GM19239 (cell line): ENCODE measurements at places on chromosomes 1 and 21.

GRCh38 chr1:233427907-233428306, 100.4 kb downstream of the MAP3K21 start:
- DNase-seq, result no peak

DNA sequence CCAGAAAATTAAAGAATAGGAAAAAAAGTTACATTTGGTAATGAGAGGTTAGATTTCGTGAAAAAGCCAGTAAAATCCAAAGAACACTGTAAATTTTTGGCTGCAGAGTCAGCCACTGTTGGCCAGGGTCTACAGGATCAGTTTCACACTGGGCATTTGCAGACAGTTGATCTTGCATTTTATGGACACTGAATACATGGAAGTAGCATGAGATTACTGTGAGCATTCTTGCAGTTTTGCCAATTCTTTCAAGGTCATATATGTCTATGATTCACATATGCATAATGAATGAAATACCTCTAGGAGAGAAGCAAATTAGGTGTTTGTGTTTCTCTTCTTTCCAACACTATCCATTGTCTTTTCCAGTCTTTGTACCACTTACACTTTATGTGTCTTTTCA, 200.8 kb upstream of the DPYD start:
- no peak for DNase-seq

DNA sequence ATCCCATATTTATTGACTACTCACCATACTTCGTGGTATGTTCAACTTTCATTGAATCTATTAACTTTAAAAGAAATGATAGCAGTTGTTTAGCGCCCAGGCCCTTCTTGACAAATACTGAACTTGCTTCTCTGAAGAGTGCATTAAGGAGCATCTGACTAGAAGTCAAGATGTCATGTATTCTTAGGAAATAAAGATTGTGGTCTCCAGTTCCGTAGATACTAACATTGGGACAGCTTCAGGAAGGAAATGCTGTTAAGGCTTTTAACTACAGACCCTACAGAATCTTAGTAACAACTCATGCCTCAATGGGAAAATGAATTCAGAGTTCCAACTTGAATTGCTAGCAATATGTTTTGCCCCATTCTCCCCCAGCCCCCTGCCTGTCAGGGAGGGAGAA, 14.8 kb downstream of the LYST start:
- no peak for DNase-seq

DNA sequence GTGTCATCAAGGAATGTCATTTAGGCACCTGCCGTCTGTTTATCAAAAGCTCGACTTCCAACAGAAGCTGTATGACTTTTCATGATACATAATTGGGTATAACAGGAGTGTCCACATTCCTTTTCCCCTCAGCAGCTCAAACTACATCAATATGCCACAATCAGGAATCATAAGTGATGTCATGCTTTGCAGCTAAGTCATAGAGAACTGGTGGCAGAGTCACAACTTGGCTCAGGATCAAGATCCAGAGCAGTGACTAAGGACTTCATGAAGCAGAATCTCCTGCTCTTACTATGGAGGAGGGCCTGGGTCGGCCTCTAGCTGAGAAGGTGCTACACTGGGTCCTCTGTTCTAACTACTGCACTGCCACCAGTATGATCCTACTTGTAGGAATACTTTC, 36.5 kb upstream of the AGBL4 start:
- no peak for DNase-seq

DNA sequence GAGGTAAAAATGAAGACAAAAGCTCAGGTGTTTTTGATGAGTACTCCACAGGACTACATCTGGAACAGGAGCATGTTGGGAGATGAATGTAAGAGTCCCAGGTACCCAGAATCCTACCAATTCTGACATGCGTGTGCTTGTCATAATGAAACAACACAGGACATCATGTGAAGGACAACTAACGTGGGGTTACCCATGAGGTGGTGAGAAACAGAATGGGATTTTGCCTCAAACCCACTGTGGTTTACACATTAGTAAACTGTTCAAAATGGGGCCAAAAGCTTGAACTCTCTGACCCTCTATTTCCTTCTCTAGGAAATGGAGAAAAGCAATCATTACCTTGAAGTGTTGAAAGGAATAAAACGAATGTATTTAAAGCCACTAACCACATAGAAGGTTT, 266.2 kb downstream of the RGS7 start:
- no peak for DNase-seq
